ENCODE measurements at places on chromosomes 3 and 15. TPM values are rescaled to one million over a fixed set of nuclear protein-coding genes. Genes with fewer than 3 reads are reported as not detected.

DNA sequence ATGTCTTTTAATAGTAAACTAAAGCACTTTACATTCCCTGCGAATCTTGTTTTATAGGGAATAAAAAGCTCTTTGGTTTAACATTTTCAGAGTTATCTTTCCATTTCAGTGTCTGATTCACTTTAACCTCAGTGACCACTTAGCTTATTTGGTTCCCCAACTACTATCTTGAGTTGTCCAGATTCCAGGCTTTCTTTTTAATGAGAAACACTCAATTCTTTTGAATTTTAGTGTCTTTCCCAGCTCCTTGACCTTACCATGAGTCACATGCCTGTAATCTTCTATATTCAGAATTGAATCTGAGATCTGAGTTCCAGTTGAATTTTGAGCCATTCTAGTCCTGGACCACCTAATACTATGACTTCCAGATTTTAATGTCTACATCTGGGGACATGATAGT lies 144.4 kb downstream of the KCNAB1 start:
- no peak overlapping the region for H3K27ac ChIP-seq
- H3K4me1 ChIP-seq: no peaks in the 10 kb centered on the region
- no peaks in the 10 kb centered on the region for H3K36me3 ChIP-seq
- H3K4me3 ChIP-seq: no peak overlapping the region
- no peak for DNase-seq

- H3K27ac ChIP-seq: no peak overlapping the region
- H3K36me3 ChIP-seq: no peaks in the 10 kb centered on the region
- no peak for DNase-seq
- no peaks in the 10 kb centered on the region for H3K27me3 ChIP-seq
- H3K4me1 ChIP-seq: no peaks in the 10 kb centered on the region
These were observed 322.8 kb downstream of the KCNH8 start for GRCh38 chr3:19471138-19471537.

DNA sequence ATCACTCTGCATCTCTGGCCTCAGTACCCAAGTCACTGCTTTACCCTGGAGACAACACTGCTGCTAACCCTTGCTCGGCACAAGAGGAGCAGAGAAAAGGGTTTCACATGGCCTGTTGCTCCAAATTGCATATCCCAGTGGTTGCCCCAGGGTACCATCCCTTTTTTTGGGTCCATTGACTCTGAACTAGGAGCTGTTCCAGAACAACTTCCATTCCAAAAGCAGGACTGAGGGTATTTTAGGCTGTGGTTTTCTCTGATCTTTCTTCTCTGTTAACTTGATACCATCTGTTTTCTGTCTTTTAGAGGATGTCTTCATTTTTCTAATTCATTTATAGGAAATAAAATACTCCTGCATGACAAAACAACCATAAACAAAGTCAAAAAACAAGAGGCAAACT lies 17.3 kb upstream of the RYK start:
- DNase-seq: no peak
- H3K27ac ChIP-seq: no peak overlapping the region
- H3K27me3 ChIP-seq: no peaks in the 10 kb centered on the region
- H3K4me3 ChIP-seq: no peak overlapping the region
- no peaks in the 10 kb centered on the region for H3K36me3 ChIP-seq
- no peaks in the 10 kb centered on the region for H3K4me1 ChIP-seq

GRCh38 chr3:112519424-112520001 lies 20.2 kb upstream of the BTLA start:
- H3K27ac ChIP-seq: no peak overlapping the region
- H3K4me3 ChIP-seq: no peak overlapping the region
- H3K4me1 ChIP-seq: peaks cover under 1% of the 10 kb centered on the region
- H3K27me3 ChIP-seq: no peaks in the 10 kb centered on the region

GRCh38 chr3:187131981-187132380 lies 7.3 kb downstream of the RPL39L start:
- H3K27me3 ChIP-seq: no peaks in the 10 kb centered on the region
- H3K36me3 ChIP-seq: no peaks in the 10 kb centered on the region
- peaks cover 24% of the 10 kb centered on the region for H3K4me1 ChIP-seq
- H3K4me3 ChIP-seq: no peak overlapping the region

DNA sequence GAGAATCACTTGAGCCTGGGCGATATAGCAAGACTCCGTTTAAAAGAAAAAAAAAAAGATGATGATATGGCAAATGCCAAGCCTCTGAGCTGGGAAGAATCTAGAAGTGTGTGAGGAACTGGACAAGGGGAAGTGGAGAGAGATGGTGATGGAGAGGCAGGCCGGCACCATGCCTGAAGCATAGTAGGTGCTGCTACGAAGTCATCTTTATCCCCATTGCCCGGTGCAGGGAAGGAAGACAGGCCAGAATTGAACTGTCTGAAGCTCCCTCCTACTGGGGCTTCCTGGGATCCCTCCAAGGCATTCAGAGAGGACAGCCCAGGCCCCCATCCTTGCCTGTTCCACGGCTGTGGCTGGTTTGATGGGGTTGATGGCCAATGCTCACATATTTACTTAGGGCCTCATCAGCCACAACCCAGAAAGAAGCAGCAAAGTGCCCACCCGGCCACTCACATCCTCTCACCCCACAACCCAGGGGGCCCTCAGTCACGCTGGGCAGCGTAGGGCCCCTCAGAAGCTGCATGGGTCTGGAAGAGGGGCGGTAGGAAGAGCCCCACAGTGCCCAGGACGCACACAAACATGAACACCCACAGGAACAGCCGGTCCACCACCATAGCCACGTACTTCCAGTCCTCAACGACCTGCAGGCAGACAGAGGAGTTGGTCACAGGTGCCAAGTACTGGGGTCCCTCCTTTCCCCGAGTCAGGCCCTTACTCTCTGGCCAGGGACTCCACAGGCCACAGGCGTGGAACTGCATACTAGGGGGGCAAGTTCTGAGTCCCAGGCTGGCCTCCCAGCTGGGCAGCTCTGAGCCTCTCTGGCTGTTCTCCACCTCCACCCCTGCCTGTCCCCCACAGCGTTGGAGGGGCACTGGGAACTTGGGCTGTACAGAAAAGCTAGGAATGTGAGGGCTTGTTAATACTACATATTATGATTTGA lies 4.1 kb upstream of the CHRNA3 start:
- H3K36me3 ChIP-seq: no peaks in the 10 kb centered on the region
- H3K27ac ChIP-seq: no peak overlapping the region
- peaks cover 9% of the 10 kb centered on the region for H3K4me1 ChIP-seq
- no peak for DNase-seq
- no peak overlapping the region for H3K4me3 ChIP-seq

DNA sequence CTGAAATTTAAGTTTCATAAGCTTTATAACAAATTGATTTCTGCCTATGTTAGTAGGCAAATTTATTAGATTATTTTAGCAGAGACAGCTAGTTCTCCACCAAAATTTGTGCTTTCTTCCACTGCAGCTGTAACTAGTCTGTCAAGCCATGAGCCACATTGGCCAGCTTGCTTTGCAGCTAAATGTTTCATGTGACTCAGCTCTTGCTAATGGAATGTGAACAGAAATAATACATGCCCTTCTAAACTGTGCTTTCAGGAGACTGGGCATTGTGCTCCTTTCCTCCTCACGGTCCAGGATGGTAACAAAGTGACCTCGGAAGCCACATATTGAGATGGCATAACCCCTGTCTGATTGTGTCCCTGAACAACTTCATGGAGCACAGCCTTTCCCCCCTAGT lies 51.3 kb upstream of the KPNA4 start:
- no peaks in the 10 kb centered on the region for H3K27me3 ChIP-seq
- H3K4me1 ChIP-seq: no peaks in the 10 kb centered on the region
- no peak overlapping the region for H3K4me3 ChIP-seq
- DNase-seq: no peak

GRCh38 chr3:52237657-52238172 lies 1.2 kb downstream of the TWF2 start:
- no peaks in the 10 kb centered on the region for H3K27me3 ChIP-seq
- peaks cover 31% of the 10 kb centered on the region for H3K36me3 ChIP-seq
- peak; percentile 91 for DNase-seq

GRCh38 chr3:111748132-111748531 lies 110.9 kb upstream of the PHLDB2 start:
- no peaks in the 10 kb centered on the region for H3K27me3 ChIP-seq
- H3K4me1 ChIP-seq: no peaks in the 10 kb centered on the region
- no peak overlapping the region for H3K4me3 ChIP-seq
- DNase-seq: no peak
- no peaks in the 10 kb centered on the region for H3K36me3 ChIP-seq
- peak overlapping the region; percentile 22 for H3K27ac ChIP-seq

DNA sequence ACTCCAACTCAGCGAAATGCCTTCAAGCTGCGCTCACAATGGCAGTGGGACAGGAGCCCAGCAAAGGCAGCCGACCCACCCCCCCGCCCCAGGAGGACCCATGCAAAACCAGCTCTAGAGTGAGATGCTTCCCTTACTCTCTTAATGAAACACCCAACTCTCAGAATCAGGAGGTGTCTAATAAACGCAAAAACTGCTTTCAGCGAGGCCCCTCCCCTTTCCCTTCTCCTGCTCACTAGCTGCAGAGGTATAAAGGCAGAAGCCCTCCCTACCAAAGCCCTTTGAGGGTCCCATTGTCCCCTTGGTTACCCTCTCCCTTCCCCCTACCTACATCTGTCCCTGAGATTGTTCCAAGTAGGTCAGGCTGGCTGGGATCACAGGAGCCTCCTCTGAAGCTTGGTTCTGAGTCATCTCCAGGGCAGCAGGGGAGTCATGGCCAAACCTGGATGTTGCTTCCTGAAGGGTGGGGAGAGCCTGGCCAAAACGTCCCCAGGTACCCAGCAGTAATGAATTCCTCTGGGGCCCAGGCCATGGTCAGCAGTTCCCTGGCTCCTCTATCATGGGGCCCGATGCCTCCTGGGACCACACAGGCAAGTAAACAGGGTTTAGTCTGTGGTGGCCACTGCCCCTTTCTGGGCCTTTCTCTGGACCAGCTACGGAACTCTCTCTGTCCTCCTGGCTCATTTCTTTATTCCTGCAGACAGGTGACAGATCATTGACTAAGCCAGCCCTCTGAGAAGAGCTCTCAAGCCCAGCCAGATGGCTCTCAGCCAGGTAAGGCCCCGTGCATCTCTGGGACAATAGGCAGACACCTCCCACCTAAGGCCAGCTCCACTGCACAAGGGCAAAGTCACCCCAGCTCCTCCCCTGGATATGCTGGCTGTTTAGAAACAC lies 8.6 kb downstream of the KLHL25 start:
- no peaks in the 10 kb centered on the region for H3K36me3 ChIP-seq
- H3K4me1 ChIP-seq: peaks cover 20% of the 10 kb centered on the region
- no peaks in the 10 kb centered on the region for H3K27me3 ChIP-seq

- H3K27me3 ChIP-seq: peaks cover 7% of the 10 kb centered on the region
- H3K36me3 ChIP-seq: peaks cover 12% of the 10 kb centered on the region
- H3K4me3 ChIP-seq: no peak overlapping the region
- H3K27ac ChIP-seq: no peak overlapping the region
- DNase-seq: no peak
- no peaks in the 10 kb centered on the region for H3K4me1 ChIP-seq
These were observed 665.2 kb upstream of the ADAMTS9 start for GRCh38 chr3:65352951-65353350.

- H3K27me3 ChIP-seq: no peaks in the 10 kb centered on the region
- DNase-seq: no peak
- no peaks in the 10 kb centered on the region for H3K36me3 ChIP-seq
- H3K4me1 ChIP-seq: peaks cover 36% of the 10 kb centered on the region
- H3K27ac ChIP-seq: no peak overlapping the region
- no peak overlapping the region for H3K4me3 ChIP-seq
These were observed 6.1 kb upstream of the ZNF609 start for GRCh38 chr15:64454282-64454681.

GABRR3 gene
- polyA plus RNA-seq: 0.03 TPM

GP9 gene
- polyA plus RNA-seq: 1.4 TPM

ZNF860 gene
- polyA plus RNA-seq: 1.3 TPM

TM6SF1 gene
- 4.5 TPM for polyA plus RNA-seq

PCOLCE2 gene
- 8.9 TPM for polyA plus RNA-seq

Data from spleen (tissue), 13 donors.